ENCODE measurements at places on chromosomes 3 and 15. TPM values are rescaled to one million over a fixed set of nuclear protein-coding genes. Genes with fewer than 3 reads are reported as not detected.

MYZAP gene
- 7.9 TPM for total RNA-seq

SLITRK3 gene
- not detected for total RNA-seq

GNAT1 gene
- total RNA-seq = not detected

FANCD2OS gene
- not detected for total RNA-seq

SLC2A2 gene
- 0.12 TPM for total RNA-seq

PLA2G4E gene
- total RNA-seq = not detected

MME gene
- 51.7 TPM for total RNA-seq

THAP10 gene
- total RNA-seq = 6.6 TPM

SPINT1 gene
- total RNA-seq = 8.3 TPM

IQCH gene
- 4.3 TPM for total RNA-seq

CCR3 gene
- total RNA-seq = 0.20 TPM

C3orf20 gene
- total RNA-seq = not detected

DNA sequence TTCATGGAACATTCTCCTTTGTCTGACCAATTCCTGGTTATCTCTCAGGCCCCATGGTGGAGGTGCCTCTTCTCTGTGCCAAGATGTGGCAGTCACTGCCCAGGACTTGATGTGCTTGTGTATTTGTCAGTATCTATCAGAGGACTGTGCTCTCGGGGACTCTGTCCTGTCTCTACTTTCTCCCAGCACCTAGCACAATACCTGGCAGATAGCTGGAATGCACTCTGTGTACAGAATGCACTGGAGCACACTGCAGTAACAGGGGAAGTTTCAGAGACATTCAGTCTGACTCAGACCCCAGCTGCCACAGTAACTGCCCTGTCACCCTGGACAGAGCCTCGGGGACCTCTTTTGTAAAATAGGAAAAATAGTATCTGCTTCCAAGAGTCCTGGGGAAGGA is 34.6 kb upstream of the SV2B start:
- no peak for DNase-seq

DNA sequence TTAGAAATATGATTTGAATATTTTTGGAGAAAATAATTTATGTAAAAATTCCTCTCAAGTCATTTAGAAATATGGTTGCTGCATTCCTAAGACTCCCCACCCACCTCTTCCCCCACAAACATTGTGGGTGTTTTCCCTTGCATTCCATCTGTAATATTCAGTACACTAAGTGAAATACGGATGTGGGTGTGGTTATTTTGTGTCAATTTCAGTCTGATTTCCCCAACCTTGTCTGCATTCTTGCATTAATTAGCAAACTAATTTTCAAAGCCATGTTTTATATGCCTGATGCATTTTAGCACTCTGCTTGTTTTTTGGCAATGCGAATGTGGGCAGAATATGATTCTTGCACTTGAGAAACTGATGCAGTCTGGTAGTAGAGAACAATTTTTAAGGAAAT is 408.3 kb upstream of the RGMA start:
- no peak for DNase-seq

- no peak for DNase-seq
Observed at GRCh38 chr15:70048198-70048565, 49.5 kb downstream of the TLE3 start.

GRCh38 chr3:30477149-30477921 is 129.1 kb upstream of the TGFBR2 start:
- DNase-seq = no peak

DNA sequence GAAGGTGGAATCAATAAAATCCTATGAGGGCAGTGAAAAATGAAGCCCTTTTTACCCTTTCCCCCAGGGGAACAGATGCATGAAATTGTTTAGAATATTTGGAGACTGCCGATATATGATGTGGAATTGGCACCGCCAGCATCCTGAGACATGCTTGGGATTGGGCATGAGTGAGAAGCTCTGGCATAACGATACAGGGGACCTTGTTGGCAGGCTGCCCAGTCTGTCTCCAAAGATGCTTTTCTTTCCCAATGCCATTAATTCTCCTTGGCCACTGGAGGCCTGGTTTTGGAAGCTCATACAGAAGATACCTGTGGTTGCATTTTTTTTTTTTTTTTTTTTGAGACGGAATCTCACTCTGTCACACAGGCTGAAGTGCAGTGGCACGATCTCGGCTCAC is 800.6 kb upstream of the LMCD1 start:
- no peak for DNase-seq

DNA sequence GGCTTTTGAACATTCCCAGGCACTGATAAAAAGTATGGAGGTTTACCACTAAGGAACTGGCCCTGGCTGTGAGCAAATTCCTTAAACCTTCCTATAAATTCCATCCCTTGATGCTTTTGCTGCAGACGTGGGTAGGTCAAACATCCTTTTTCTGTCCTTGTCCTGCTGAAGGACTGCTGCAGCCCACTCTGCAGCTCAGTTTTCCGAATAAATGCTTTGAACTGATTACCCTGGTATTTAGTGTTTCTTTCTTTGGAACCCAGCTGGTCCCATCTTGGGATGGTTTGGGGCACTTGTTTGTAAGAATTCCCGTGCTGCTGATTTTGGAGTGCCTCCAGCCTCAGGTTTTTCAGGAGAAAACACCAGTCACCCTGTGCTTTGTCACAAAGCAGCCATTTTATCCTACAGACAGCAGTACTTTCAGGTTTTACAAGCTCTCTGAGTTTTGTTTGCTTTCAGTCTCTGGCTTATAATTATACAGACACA is 815.9 kb downstream of the VGLL3 start:
- DNase-seq = no peak

DNA sequence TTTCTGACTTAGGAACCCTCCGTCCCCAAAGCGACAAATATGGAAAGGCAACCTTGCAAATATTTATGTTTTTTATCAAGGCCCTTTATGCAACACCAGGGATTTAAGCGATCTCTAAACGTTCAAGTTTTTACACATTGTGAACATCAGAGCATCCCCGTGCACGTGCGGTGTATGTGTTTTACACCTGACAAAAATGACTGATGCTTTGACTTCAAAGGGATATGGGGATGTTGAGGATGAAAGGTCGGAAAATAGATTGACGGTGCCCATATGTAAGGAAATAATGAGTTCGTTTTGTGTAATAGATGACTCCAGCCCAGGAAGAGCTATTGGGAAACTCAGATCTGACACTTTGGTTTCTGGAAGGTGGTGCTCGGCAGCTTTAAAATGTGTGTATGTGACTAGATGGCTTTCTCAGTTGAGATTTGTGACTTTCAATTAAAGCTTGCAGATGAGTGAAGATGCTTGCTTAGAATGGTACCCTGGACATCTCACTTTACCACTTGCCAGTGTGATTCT is 866 bp downstream of the SLC49A4 start:
- DNase-seq = no peak

- DNase-seq = no peak
Observed at GRCh38 chr3:76615719-76616118, 424.2 kb upstream of the ROBO2 start.

DNA sequence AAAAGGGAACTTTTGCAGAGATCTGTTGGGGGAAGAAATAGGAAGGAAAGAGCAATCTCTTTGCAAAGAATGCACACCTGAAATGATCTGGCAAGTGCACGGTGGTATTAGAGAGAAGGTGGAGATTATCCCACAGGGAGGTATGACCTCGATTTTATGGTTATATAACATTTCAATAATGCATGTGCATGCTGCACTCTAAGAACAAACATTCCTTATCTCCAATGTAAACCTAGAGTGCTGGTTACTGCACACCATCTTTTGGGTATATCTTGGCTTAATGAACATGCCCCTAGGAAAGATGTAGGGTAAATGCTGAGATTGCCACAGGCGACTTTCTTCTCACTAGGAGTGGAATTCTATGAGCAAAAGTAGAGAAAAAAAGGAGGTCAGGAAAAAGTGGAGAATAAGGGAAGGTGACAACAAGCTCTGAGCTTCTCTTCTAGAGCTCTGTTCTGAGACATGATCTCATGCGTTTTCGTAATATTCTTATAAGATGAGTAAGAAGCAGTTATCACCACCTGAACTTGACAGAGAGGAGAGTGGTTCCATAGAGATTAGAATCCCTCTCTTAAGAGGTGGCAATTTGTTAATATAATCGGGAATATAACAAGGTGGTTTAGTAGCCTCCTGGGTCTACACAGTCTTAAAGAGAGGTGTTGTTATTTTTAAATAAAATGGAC is 117.5 kb upstream of the TMC3 start:
- no peak for DNase-seq

GRCh38 chr15:68378595-68378994 is 53.4 kb downstream of the ITGA11 start:
- DNase-seq = no peak

- DNase-seq = peak; percentile 58
Observed at GRCh38 chr3:183825456-183826161, at the start of gene MAP6D1. Gene MAP6D1, minus strand, starts transcription at chr3:183825577. Its CDS starts 30 bp downstream, at chr3:183825547.

DNA sequence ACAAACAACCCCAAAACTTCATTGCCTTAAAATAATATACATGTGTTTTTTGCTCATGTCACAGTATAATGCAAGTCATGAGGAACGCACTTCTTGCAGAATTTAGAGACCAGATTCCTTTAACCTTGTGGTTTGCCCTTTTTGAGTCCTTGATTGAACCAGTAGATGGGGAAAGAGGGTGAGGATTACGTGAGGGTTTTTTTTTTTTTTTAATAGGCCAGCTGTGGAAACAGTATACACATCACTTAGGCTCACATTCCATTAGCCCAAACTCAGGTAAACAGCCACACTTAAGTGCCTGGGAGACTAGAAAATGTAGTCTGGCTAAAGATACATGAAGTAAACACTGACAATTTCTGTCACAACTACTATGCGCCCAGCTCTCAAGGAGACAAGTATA is 114.9 kb upstream of the MLF1 start:
- DNase-seq = peak; percentile 12

GRCh38 chr15:49865925-49866757 is 245.3 kb downstream of the DTWD1 start:
- DNase-seq = peak; percentile 61

DNA sequence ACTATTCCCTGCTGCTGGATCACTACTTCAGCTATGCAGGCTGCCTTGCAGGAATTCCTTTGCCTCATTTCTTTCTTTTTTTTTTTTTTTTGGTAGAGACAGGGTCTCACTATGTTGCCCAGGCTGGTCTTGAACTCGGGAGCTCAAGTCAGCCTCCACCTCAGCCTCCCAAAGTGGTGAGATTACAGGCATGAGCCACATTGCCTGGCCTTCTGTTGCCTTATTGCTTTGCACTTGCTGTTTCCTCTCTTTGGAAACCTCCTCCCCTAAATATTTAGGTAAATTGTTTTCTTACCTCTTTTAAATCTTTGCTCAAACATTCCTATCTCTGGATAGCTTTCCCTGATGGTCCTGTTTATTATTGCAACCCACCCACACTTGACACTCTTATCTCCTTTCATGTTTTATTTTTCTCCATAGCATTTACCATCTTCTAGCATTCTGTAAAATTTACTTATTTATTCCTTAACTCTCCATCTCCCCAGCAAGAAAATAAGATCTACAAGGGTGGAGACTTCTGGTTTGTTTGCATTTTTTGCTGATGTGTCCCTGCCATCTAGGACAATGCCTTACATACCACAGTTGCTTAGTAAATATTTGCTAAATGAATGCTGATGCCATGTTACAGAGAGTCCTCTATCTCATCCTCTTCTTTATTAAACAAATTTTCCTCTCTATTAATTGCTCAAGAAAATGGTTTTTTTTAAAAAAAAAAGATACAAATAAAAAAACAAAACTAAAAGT is 134.8 kb downstream of the P2RY1 start:
- DNase-seq = no peak

DNA sequence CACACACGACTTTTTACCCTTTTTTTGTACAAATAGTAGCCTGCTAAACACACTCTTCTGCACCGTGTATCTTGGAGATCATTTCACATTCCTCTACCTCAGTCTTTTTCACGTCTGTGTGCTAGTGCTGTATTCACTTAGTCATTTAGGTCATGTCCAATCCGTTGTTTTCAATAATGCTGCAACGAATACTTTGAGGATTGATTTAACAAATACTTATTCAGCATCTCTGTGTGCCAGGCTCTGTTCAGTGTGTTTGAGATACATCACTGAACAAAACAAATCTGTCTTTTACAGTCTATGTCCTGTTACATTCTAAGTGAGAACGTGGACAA is 882 bp downstream of the JMJD7 start:
- DNase-seq = no peak

DNA sequence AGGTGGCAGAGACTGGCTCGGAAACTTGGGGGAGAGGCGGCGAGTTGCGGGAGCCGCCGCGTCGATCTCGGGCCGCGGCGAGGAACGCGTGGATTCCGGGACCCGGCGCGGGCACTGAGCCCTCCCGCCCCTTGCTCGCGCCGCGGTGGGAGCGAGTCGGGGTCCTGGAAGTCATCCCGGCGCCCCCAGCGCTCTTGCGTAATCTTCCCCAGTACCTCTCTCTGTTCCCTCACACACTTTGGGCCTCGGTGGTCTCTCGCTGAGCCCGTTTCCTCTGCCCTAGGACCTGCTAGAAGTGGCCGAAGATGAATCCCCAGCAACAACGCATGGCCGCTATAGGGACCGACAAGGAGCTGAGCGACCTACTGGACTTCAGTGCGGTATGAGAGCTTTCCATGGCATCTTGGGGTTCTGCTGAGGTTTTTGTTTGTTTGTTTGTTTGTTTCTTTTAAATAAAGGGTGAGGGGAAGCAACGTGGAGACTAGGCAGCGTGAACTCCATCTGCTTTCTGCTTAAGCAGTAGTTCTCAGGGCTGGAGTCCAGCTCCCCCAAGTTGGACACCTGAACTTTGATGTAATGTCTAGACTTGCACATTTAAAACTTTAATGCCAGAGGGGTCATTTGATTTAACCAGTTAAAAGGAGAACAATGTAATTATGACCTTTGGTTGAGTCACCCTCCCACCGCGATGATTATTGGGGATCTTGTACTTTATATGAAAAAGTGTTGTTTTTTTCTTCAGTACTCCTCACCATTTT is 1.3 kb downstream of the TCF12 start:
- peak; percentile 54 for DNase-seq

- DNase-seq = no peak
Observed at GRCh38 chr3:171956181-171956683, 83.1 kb upstream of the FNDC3B start.

- no peak for DNase-seq
Observed at GRCh38 chr3:105317841-105318240, 48.9 kb upstream of the ALCAM start.

DNA sequence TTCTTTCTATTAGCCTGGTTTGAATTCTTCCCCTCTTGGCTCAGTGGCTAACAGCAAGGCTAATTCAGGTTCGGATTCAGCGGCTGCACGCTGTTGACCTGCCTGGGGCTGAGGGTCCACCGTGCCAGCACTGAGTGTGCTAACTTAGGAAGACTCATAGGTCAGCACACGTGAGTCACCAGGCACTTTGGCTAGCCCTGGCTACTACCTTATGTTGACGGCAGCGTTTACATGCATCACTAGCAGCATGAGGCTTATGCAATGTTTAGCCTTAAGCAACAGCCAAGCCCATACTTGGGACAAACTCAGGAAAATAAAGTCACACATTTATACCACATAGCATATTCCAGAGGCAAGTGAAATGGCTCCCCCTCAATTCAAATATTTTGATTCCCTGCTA is 137.7 kb downstream of the RAB11A start:
- DNase-seq = peak; percentile 80

Data from M059J (cell line).